ENCODE measurements at places on chromosomes 6 and 20.

- no peak for DNase-seq
Measured at GRCh38 chr20:57055345-57055744, 211.1 kb downstream of the BMP7 start.

DNA sequence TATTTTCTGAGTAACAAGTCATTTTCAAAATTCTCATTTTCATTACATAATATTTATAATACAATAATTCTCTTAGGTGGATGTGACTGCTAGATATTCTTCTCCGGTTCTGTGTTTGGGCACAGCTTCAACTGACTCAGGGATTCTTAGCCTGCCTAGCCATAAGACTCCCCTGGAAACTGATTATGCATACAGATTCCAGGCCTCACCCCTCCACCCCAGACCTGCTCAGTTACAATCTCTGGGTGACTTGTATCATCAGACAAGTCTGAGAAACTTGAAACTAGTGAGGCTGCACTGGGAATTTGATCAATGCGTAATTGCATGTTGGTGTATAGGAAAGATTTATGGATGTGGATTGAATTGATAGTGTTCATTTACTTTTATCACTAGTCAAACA, 25.4 kb downstream of the FLRT3 start:
- DNase-seq, result peak; percentile 62

DNA sequence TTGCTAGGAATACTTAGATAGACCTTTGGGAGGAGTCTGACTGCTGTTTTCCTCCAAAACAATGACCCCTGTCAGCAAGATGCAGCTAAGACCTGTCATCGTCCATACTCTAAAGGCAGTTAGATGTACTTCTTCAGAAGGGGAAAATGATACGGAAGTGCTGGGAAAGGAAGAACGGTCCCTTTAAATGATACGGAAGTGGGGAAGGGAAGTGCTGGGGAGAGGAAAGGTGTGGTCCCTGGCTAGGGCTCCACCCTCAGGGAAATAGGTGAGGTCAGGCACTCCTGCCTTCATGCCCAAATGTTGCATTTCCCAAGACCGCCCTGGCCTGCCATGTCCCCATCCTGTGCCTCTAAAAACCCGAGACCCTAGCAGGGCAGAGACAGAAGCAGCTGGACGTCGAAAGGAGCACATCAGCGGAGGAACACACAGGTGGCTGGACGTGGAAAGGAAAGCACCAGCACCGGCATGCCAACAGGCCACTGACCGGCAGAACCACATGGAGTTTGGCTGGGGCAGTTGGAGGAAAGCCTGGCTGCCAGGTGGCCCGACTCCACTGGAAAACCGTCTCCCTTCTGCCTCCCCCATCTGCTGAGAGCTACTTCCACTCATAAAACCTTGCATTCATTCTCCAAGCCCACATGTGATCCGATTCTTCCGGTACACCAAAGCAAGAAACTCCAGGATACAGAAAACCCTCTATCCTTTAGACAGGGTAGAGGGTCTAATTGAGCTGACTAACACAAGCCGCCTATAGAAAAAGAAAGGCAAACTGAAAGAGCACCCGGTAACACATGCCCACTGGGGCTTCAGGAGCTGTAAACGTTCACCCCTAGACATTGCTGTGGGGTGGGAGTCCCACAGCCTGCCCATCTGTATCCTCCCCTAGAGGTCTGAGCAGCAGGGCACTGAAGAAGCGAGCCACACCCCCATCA, 94.6 kb downstream of the FAXC start:
- peak; percentile 10 for DNase-seq

- no peak for DNase-seq
Measured at GRCh38 chr6:160279850-160280249, 21.2 kb upstream of the SLC22A2 start.

GRCh38 chr6:136420853-136421252, 129.4 kb downstream of the MAP7 start:
- peak; percentile 39 for DNase-seq

- no peak for DNase-seq
Measured at GRCh38 chr20:47314647-47315338, 41.7 kb downstream of the ZMYND8 start.

GRCh38 chr6:136564180-136564579, 14.0 kb upstream of the MAP7 start:
- no peak for DNase-seq

DNA sequence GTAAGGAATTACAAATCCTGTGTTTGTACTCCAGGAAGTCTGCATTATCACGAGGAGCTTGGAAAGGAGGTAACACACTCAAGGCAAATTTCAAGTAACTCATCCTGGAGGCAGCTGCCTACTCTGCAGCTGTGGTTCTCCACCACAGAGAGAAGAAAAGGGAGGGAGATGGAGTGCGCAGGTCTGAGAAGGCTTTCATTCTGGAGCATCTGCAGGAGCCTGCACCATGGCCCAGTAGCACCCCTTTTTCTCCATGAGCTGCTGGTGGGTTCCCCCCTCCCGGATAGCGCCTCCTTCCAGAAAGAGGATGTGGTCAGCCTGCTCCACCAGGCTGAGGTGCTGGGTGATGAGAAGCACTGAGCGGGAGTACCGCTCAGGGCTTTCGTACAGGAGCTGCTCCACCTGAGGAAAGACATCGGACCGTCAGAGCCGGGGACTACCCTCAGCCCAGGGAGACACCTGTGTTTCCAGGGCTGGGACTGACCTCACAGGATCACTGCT, 1.6 kb upstream of the PSMB8 start:
- DNase-seq, result no peak

- peak; percentile 79 for DNase-seq
Measured at GRCh38 chr6:147132889-147133288, 71.3 kb upstream of the STXBP5 start.

DNA sequence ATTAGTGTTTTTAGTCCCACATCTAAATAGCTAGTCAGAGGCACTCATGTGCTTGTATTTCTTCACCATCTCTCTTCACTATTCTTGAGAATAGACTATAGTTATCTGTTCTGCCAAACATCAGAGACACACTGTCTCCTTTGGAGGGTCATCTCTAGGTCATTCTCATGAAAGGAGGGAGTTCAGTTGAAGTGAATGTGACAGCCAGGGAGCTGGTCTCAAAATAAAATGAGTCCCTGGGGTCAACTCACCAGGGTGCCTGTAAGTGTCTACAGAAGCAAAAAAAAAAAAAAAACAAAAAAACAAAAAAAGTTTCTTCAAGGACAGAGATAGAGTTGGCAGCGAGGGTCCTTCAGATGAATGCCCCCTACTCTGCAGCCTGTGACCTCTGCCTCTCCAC, 171.0 kb downstream of the ID4 start:
- DNase-seq, result no peak

GRCh38 chr20:17961587-17961940, 7.0 kb downstream of the SNX5 start:
- DNase-seq, result no peak

DNA sequence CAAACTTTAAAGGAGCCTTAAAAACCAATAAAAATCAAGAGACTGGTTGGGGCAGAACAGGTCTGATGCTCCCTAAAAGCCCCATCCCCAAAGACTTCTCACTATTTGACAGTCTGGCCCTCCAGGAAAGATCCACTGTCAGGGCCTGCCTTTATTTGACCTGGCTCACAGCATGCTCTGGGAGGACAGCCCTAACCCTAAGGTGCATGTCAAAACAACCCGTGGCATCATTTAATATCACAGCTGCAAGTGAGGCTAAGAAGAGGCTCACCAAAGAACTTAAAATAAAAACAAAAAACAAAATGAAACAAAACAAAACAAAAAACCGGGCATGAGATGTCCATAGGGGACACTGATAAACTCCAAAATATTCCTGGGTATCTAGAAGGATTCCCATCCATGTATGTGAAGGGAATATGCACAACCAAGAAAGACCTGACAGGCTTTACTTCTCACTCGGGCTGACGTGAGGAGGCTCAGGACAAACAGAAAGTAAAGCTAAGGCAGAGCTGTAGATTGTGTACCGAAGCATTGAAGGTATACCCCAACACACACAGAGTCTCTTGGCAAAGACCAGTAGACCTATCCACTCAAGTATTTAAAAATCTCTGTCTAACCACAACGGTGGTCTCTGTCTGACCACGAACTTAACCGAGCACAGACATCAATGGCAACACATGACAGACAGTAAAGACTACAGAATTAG, 57.3 kb downstream of the AHI1 start:
- no peak for DNase-seq

DNA sequence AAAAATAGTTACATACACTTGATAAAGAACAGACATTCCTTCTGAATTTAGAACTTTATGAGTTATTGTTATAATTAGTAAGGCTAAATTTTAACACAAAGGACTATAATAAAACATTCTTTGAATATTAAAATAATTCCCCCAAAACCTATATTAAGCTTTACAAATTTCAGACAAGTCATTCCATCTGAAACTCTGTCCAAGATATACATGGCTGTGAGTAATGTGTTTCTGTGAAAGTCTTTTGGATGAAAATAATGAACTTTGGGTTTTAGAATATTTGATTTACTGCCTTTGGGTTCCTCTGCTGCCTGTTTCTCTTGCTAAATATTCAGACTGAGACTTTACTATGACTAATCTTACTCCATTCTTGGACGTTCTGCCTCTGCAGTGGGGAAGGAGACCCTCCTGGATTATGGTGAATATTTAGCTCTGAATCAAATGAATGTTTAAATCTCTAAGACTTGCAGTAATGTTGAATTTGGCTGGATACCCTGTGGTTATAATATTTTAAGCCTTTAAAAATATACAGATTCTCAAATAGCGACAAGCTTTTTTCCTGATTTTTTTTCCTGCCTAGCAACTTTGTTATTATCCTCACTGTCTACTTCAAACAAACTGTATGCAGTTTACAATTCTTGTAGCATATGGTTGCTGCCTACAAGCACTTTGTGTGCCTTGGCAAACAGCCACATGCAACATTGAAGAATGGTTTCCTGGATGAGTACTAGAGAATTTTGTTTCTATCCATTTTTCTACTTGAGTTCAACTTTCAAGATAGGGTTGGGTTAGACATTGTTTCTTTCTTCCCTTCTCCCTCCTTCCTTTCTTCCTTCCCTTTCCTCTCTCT, 51.4 kb downstream of the TXLNB start:
- DNase-seq, result peak; percentile 92

GRCh38 chr6:43847741-43848630, 78.0 kb downstream of the VEGFA start:
- peak; percentile 56 for DNase-seq

GRCh38 chr6:132813173-132813856, 1.1 kb upstream of the RPS12 start:
- DNase-seq, result peak; percentile 72

GRCh38 chr20:55684578-55684977, 320.7 kb downstream of the CBLN4 start:
- DNase-seq, result no peak

DNA sequence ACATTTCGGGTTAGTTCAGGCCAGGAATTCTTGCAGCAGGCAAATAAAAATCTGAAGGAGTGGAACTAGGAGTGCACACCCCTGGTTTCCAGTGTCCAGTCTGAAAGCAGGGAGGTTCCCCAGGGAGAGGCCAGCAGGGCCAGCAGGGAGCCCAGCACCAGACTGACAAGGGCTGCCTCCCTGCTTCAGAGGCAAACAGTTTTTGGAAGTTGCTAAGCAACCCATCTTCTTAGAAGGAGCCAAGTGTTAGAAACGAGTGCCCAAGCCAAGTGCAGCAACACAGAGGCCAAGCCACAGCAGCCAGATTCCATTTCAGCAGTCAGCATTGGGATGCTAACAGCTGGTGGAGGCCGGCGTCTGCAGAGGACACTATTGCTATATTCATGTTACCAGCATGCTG, 179.1 kb downstream of the SYNDIG1 start:
- peak; percentile 15 for DNase-seq

DNA sequence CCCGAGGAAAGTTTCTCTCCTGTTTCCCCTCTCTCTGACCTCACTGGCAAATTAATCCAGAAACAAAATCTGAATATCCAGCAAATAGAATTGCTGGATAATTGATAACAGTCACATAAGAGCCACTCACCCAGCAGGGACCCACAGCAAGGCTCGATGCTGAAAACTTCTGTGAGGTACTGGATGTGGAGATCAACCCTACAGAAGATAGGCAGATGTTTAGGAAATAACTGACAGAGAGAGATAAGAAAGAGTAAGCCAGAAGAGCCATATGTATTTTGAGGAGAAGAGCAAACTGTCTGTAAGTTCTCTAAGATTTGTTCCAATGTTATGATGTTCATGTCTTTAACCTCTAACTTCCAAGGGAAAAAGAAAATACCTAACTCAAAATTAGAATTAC, 59.7 kb downstream of the PKHD1 start:
- no peak for DNase-seq

GRCh38 chr6:71420095-71420692, 131.6 kb downstream of the OGFRL1 start:
- peak; percentile 68 for DNase-seq

GRCh38 chr6:2817903-2818443, 23.7 kb downstream of the SERPINB1 start:
- DNase-seq, result no peak

- peak; percentile 50 for DNase-seq
Measured at GRCh38 chr6:107679457-107679856, 144.7 kb downstream of the SCML4 start.

GRCh38 chr6:154429711-154430110, 73.1 kb upstream of the IPCEF1 start:
- no peak for DNase-seq

DNA sequence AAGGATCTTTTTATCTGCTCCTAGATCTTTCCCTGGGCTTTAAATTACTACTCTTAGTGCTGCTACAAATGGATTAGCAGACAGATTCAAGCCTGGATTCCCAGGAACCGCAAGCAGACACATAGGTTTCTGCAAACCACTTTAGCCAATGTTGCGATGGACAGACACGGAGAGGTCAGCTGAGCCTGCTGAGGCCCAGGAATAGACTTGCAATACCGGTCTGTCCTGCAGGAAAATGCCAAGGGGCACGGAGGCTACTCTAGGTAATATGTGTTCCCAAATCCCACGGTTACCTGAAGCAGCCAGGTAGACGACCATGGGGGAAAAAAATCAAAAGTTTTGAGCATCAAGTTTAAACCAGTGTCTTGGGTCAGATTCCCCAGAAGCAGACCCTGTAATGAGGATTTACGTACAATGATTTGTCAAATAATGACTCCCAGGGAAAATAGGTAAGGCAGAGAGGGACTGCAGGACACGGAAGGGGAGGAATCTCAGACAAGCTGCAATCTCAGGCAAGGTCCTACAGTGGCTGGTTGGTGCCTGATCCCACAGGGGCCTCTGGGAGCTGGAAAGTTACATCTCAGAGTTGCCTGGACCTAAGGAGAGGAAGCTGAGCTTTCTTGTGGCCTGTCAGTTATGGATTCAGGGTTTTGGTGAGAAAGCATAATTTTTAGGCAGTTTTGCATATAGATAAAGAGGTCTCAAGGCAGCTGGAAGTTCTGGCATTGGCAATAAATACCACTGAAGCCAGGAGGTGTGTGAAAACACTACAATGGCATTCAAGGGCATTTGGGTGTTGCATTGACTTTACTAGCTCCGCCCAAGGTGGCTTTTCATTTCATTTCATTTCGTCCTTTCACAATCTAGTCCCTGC, 12.5 kb downstream of the OTOR start:
- no peak for DNase-seq

GRCh38 chr6:116783852-116784251, 18.3 kb upstream of the FAM162B start:
- no peak for DNase-seq

GRCh38 chr6:15915508-15916178, 213.2 kb upstream of the MYLIP start:
- no peak for DNase-seq

- DNase-seq, result no peak
Measured at GRCh38 chr20:45303586-45304463, 2.8 kb upstream of the RBPJL start.

GRCh38 chr20:52217689-52218395, 26.3 kb upstream of the ZFP64 start:
- DNase-seq, result peak; percentile 10

GRCh38 chr6:93366506-93366905, 52.9 kb downstream of the EPHA7 start:
- peak; percentile 30 for DNase-seq

Measured in NCI-H69 (cell line).